ENCODE measurements at places on chromosomes 7 and 10.

DNA sequence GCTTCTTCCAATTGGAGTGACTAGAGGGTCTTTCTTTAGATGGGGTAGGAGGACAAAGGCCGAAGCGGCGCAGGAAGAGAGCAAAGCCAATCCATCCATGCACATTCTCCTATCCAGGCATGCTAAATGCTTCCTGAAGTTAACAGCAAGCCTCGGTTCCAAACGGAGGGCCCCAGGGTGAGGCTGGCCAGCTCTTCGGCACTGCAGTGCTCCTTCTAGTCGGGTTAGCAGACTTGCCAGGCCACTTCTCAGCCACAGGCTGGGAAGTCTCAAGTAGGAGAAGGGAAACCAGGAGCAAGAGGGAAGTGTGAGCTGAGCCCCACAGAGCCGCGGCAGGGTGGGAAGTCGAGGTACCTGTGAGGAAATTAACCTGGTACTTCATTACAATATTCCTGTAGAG is 253.8 kb upstream of the INHBA start:
- peak; percentile 23 for DNase-seq

DNA sequence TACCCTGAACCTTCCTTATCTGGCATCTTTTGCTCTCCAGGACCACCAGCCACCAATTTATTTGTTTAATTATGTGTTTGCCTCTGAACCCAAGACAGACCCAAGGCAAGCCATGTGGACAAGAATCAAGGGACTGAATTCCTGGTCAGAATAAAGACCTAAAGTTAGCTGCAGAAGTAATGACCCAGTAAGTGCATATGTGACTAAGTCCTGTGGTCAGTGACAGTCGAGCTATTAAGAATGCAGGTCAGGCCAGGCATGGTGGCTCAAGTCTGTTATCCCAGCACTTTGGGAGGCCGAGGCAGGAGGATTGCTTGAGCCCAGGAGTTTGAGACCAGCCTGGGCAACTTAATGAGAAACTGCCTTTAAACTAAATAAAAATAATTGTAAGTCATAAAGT is 139.4 kb downstream of the CCDC71L start:
- DNase-seq, result no peak

- DNase-seq, result peak; percentile 55
Observed at GRCh38 chr7:100483090-100483721, 521 bp upstream of the NYAP1 start.

DNA sequence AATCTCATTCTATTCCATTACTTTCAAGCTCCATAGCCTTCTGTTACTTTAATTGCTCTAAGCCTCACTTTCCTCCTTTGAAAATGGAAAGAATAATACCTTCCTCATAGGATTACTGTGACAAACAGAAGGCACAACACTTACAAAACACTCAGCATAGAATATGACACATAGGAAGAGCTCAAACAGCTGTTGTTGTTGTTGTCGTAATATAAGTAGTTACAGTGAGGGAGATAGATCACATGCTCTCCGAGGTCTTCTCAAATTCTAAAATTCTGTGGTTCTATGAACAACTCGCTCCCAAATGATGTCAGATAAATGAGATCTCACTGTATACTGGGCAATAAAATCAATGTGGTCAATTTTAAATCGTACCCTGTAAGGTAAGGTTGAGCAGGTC is 1049.3 kb upstream of the C7orf33 start:
- no peak for DNase-seq

GRCh38 chr7:135240441-135240840 is 6.8 kb downstream of the STRA8 start:
- DNase-seq, result no peak
